Renal pelvis (tissue), 12 donors: ENCODE measurements at places on chromosomes 7 and 10.

DNA sequence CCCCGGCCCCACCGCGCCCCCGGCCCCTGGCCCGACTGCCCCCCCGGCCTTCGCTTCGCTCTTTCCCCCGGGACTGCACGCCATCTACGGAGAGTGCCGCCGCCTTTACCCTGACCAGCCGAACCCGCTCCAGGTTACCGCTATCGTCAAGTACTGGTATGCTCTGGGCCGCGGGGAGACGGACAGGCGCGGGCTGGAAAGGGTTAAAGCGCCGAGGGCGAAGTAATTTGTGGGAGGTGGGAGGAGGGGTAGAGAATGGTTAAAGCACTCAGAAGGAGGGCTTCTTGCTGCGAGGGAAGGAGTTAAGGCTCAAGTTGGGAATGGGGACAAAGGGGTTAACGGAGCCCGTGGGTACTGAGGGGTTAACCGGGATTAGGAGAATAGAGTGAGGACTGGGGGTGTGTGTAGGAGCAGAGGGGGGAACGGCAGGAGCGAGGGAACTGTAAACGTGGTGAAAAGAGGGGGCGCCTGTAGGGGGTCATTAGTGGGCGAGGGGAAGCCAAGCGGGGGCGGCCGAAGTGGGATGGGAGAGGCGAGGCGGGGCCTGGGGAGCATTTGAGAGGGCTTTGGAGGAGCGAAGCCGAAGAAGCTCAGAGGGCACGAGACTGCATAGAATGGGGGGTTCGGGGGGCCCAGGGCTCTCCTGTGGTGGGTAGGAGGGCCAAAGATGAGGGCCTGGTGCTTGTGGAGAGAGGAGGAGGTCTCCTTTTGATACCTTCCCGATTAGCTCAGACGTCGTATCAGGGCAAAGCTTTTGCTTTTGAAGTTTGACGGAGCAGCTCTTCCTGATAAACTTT is 605 bp downstream of the SUFU start:
- peak; percentile 43 for DNase-seq

DNA sequence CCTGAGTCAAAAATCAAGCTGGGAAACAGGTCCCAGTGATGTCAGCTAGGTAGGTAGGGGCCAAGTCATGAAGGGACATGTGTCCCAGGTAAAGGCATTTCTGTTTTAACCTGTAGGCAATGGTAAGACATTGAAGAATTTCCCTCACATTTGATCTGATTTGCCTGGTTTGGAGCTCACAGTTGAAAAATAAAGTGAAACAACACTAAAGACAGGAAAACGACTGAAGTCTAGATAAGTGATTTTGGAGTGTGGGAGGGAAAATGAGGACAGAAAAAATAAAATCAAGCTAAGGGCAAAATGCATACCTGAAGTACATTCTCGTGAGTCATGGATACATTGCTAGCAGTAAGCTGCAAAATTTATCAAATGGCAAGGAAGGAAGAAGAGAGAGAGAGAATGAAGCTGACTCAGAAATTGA is 169.9 kb downstream of the SKIDA1 start:
- no peak for DNase-seq

DNA sequence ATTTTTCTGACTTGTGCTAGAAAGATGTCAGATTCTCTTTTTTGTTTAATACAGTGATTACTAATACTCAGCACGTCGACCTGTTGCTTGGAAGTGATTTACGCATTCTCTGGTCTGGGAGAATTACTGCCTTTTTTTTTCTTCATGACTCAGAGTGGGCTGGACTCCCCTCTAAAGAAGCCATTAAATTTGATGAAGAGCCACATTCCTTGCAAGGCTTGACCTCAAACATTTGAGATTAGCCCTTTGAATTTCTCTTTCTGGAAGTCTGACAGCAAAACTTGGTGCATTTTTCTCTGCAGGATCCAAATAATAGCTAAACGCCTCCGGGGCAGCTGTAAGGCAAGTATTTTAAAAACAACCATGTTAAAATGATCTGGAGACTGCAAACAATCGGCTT is 171.6 kb downstream of the GALNT17 start:
- DNase-seq = peak; percentile 74

GRCh38 chr7:80182630-80183276 is 48.1 kb downstream of the GNAI1 start:
- DNase-seq = no peak

GRCh38 chr7:111076205-111076604 is 14.7 kb upstream of the LRRN3 start:
- DNase-seq = no peak

GRCh38 chr7:122550545-122550944 is 148.4 kb downstream of the RNF133 start:
- DNase-seq = no peak

DNA sequence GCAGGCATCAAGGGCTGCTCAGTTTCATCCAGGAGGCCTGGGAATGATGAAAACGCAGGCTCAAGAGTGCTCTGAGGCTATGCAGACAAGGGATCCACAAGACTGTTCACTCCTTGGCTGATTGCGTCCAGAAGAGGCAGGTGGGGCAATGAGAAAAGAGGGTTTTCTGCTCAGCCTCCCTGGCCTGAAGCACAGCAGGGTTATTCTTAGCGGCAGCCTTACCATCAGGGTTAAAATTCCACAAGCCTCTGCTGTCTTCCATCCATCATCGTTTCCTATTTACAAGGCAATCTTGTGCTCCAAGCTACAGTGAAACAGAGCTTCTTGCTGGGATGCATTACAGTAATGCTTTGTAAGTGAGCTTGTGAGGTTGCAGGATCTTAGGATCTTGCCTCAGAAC is 129.4 kb upstream of the SHH start:
- DNase-seq = no peak

DNA sequence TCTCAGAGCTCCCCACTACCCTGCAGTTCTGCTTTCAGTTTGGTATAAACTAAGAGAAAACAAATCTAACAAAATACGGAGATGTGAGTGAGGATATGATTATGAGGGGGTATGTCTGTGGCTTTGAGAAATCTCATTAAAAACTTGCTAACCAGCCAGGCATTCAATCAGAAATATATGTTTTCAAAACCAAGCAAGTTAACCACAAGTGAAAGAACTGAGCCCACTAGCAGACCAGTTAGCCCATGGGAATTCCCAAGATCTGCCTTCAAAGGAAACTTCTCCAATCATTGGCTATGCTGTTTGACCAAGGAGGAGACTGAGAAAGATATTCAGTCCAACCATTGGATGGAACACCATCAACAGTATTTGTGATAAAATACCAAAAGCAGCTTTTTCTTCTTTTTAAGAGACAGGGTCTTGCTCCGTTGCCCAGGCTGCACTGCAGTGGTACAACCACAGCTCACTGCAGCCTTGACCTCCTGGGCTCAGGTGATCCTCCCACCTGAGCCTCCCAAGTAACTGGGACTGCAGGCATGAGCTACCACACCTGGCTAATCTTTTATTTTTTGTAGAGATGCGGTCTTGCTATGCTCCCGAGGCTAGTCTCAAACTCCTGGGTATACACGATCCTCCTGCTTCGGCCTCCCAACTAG is 41.2 kb downstream of the FGFR2 start:
- DNase-seq = no peak

- no peak for DNase-seq
These were observed 40.2 kb downstream of the ANTXRL start for GRCh38 chr10:46326971-46327370.

DNA sequence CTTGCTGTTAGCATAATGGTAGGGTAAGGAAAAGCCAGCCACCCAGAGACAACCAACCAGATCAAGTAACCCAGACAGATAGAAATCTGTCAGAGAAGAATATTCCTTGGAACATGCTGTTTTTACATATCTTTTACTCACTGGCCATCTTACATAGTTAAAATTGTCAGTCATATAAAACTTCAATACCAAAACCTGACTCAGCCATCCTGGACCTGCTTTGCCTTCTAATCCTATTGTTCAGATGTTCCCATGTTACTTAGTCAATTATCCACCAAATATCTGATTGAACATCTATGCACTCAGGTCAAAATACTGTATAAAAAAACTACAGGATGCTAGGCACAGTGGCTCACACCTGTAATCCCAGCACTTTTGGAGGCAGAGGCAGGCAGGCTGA is 466.5 kb upstream of the NRP1 start:
- no peak for DNase-seq

DNA sequence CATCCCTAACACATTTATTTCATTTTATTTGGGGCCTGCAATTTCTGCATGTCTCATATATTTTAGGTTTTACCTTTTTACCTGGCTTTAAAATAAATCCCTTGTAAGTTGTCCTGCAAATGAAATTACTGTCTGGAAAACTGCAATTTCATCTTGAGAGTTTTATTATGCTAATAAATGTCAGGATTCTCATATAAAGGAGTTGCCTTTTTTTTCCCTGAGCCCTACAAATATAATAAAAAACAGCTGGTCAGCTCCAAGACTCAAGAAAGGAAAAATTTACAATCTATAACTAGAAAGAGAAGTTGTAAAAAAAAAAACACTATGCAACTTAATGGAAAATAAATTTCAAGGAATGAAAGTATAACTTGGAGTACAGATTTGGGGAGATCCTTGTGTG is 108.7 kb downstream of the SH2D4B start:
- DNase-seq = peak; percentile 40

- no peak for DNase-seq
These were observed 674.8 kb upstream of the C7orf33 start for GRCh38 chr7:147915781-147916180.

DNA sequence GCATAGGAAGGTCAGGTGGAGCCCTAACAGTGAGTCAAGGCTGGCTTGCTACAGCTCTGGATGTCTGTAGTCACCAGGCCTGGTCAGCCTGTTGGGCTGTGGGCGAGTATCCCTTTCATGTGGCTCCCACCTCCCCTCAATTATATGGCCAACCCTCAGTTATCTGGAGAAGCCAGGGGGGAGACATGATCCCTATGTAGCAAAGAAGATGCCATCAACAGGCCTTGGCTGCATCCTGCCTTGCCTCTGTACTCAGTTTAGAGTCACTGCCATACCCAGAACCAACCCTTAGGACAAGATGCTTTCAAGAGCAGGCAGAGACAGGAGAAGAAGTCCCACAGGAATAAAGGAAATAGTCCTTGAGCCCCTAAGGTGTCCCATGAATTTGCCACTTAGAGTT is 763.9 kb downstream of the GRID1 start:
- DNase-seq = no peak

DNA sequence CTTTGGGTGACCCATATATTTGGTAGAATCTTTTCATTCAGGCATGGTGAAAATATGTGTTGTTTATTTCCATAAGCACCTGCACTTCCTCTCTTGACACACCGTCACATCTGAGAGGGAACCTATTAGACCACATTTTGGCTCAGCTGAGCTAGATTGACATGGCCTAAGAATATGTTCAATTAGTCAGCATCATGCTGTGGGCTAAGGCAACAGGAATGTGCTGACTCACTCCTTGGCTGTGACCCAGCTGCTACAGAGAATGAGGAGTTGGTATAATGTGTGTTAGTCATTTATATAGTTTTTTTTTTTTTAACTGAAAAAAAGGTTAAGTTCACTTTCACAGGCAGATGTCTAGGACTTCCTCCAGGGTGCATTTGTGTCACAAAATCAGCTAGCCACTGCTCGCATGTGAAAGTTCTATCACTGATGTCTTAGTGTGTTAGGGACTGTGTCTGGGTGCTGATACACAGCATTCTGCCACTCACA is 180.6 kb downstream of the SEMA3E start:
- DNase-seq = peak; percentile 69

GRCh38 chr7:47253650-47254080 is 328.2 kb downstream of the TNS3 start:
- no peak for DNase-seq

- no peak for DNase-seq
These were observed 175.4 kb downstream of the AUTS2 start for GRCh38 chr7:69773535-69774225.

DNA sequence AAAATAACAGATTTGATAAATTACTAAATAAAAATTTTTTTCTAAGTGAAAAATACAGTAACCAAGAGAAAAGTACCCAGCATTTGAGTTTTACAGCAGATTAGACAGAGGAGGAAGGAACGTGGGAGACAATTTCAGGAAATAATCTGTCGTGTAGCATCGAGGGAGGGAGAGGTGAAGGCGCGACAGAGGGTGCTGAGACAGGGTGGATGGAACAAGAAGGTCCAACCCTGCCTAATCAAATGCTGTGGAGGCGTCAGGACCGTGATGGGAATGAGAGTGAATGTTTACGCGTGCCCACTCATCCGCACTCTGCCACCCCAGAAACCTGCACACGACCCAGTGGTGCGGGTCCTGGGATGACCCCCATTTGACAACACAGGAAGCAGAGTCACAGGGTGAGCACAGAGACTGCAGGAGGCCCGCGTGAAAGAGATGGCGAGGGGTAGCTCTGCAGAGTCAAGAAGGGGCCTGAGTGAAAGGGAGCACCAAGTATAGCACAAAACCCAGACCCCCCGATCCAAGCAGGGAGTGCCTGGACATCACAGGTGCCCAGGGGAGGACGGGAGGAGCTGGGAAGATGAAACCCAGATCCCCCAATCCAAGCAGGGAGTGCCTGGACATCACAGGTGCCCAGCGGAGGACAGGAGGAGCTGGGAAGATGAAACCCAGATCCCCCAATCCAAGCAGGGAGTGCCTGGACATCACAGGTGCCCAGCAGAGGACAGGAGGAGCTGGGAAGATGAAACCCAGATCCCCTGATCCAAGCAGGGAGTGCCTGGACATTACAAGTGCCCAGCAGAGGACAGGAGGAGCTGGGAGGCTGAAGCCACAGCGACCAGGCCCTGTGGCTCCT is 558.9 kb downstream of the DNAJB6 start:
- no peak for DNase-seq

GRCh38 chr10:32350811-32351350 is 3.9 kb upstream of the EPC1 start:
- DNase-seq = no peak

GRCh38 chr7:105524840-105525239 is 2.8 kb upstream of the PUS7 start:
- DNase-seq = no peak

DNA sequence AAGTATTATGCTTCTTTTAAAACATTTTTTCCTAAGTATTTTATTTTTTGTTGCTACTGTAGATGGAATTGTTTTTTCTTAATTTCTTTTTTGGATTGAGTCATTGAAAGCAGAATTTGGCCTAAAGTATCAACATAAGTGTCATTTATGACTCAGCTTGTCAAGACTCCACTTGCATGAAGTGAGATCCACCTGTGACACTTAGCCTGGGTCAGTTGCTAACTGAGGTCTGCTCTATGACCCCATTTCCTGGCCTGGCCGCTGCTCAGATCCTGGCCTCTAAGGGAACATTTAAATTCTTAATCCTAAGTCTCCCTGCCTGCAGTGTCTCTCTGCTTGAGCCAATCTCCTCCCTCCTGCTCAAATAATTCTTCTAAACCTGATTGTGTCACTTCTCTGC is 35.5 kb downstream of the TMEM270 start:
- DNase-seq = no peak

GRCh38 chr10:130497056-130498010 is 361.1 kb downstream of the GLRX3 start:
- DNase-seq = no peak
